ENCODE measurements at places on chromosomes 1 and 21. TPM values are rescaled to one million over a fixed set of nuclear protein-coding genes. Genes with fewer than 3 reads are reported as not detected.

DNA sequence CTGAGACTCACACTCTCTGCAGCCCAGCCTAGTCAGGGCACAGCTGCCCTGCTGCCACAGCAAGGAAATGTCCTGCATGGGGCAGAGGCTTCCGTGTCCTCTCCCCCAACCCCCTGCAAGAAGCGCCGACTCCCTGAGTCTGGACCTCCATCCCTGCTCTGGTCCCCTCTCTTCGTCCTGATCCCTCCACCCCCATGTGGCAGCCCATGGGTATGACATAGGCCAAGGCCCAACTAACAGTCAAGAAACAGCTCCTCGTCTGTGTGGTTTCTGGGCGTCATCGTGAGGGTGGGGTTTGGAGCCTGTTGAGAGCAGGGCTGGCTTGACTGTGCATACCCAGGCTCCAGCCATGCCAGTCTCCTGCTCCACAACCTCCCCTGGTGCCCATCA, 19.5 kb downstream of the FAAH start:
- no peak for DNase-seq

DNA sequence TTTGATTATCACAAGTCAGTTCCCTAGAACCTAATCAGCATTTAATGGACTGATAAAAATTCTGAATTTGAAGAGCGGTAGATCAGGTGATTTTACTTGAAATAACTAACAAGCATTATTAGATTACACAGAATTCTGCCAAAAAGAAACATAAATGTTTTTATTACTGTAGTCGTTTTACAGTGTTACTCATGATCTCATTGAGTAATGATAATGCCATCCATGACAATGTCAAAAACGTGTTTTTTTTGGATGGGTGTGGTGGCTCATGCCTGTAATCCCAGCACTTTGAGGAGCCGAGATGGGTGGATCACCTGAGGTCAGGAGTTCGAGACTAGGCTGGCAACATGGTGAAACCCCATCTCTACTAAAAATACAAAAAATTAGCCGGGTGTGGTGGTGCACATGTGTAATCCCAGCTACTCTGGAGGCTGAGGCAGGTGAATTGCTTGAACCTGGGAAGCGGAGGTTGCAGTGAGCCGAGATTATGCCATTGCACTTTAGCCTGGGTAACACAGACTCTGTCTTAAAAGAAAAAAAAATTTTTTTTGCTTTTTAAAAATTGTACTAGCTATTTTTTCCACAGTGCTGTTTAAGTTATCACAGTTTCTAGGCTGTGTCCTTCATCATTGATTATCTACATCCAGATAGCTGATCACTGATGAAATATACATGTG, 56.6 kb downstream of the LAMC1 start:
- DNase-seq, result no peak

DNA sequence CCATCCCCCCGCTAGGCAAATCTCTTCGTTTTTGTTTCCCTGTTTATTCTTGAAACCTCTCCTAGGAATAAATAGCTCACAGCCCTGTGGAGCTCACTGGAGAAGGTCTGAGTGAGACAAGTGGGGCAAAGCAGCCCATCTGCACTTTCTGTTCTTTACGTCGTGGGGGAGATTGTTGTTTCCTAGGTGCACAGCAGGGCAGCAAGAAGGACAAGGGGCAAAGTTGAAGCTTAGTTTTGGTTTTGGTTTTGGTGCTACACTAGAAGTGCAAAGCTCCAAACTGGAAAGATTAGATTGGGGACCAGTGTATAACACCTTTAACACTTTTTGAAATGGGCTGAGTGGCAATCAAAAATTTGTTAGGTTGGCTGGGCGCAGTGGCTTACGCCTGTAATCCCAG, 76.6 kb downstream of the GPR88 start:
- no peak for DNase-seq

- no peak for DNase-seq
Observed at GRCh38 chr1:75964760-75965408, 32.7 kb upstream of the ASB17 start.

GRCh38 chr1:109619576-109620400, at the start of the genes AMPD2 and GNAT2:
Gene AMPD2 (plus strand): TSS chr1:109619837. CDS start chr1:109621176, 1,339 bp downstream.
Gene GNAT2 (minus strand): TSS chr1:109619616. CDS start chr1:109612870, 6,746 bp downstream.
- DNase-seq, result peak; percentile 90

DNA sequence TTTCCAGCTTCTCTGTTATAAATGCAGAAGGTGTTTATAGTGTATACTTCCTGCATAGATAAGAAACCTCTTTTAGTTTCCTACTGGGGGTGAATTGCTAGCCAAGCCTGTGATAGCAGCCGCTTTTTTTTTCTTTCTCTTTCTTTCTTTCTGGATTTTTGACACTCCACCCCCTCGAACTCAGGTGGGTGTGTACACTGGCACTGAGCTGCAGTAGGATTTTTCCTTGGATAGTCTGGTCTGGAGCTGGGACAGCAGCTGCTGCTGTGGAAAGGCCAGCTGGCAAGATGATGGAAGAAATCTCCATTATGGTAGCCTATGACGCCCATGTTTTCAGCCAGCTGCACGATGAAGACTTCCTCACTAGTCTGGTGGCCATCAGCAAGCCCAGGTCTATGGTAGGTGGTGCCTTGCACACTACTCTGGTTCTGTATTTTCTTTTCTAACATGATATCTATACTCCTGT, 122.5 kb upstream of the CACYBP start:
- DNase-seq, result no peak

GRCh38 chr1:44576456-44577150, 97.7 kb downstream of the TMEM53 start:
- no peak for DNase-seq

DNA sequence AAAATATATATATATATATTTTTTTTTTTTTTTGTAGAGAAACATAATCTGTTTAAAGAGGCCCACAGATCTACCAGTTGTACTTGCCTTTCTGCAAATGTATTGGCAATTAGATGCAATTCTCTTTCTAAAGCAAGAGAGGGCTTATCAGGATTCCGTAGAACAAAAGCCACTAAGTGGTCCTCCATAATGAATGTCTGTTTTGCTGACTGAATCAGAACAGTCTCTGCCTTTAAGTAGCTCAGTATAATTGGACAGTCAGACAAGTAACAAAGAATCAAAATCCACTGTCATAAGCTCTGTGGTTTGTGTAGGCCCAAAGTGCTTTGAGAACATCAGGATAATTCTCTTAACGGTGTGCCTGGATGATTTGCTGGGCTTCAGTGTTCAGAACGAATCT, 17.3 kb downstream of the SARS1 start:
- DNase-seq, result no peak

GRCh38 chr1:246107516-246108277, 399.4 kb downstream of the SMYD3 start:
- DNase-seq, result no peak

- DNase-seq, result no peak
Observed at GRCh38 chr1:219292999-219293398, 119.3 kb downstream of the LYPLAL1 start.

DNA sequence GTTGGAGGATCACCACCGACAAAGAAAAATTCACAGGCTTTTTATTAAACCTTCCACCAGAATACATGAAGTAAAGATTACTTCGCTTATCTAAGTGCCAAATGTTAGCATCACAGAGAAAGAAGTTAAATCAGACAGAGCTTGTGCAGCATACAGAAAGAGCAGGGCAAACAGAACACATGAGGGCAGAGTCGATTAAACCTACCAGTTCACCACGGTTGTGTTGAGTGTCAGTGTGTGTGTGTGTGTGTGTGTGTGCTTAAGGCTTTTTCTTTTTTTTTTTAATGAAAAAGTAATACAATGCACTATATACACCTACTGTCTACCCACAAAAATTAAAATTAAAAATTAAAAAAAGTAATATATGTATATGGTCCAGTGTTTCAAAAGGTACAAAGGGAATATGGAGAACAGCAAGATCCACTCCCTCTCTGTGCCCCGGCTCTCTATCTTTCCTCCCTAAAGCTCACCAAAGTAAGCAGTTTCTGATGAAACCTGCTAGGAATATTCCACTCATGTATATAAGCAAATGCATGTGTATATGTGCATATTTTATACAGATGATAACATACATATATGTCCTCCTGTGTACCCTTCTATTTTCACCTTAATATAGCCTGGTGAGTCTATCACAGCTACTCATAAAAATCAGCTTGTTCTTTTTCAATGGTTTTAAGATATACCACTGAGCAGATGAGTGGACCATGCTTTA, 17.7 kb downstream of the YIPF1 start:
- DNase-seq, result no peak

DNA sequence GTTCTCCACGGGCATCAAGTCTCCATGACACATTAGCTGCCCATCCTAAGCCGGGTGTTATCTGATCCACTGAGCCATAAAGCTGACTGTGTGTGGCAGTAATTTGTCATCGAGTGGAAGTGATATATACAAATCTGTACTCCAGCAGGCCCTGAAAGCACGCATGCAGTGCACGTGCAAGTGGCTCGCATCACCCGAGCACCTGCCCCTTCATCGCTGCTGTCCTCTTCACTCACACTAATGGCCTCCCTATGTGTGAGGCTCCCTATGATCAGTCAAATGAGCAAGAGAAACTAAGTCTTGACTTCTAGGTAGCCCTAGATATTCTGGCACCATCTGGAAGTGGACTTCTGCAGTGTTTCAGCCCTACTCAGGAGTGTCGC, 248.6 kb downstream of the MATN1 start:
- no peak for DNase-seq

DNA sequence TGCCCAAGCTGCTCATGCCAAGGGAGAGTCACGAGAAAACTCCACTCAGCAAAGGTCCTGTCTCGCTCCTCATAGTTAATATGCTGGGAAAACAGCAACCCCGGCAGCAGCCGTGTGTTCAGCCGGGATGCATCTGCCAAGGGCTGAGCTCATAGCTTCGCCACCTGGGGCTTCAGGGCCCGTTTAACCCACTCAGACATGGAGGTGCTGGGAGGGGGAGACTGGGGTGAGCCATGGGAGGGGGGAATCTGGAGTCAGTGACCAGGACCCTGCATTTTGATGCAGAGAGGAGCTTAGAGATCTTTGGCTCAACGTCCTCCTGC, 283.4 kb downstream of the PTPRU start:
- no peak for DNase-seq

GRCh38 chr1:110056285-110056683, 14.2 kb downstream of the ALX3 start:
- no peak for DNase-seq

- DNase-seq, result no peak
Observed at GRCh38 chr1:198228925-198229324, 72.1 kb downstream of the NEK7 start.

- DNase-seq, result no peak
Observed at GRCh38 chr1:67173988-67174387, 7.7 kb downstream of the IL23R start.

DNA sequence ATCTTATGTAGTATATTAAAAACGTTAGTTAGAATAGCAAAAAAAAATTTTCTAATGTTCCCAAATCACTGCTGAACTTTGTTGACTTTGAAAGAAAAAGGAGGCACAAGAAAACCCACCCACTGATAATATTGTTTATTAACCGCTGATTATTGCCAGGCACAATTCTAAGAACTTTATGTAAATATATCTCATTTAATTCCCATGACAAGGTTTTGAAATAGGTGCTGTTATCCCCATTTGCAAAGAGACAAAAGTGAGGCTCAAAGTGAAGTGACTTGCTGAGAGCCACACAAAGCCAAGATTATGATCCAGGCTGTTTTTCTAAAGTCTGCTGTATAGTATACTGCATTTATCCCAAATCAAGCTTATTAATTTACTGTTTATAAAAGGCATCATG, 56.4 kb downstream of the SASS6 start:
- DNase-seq, result no peak

DNA sequence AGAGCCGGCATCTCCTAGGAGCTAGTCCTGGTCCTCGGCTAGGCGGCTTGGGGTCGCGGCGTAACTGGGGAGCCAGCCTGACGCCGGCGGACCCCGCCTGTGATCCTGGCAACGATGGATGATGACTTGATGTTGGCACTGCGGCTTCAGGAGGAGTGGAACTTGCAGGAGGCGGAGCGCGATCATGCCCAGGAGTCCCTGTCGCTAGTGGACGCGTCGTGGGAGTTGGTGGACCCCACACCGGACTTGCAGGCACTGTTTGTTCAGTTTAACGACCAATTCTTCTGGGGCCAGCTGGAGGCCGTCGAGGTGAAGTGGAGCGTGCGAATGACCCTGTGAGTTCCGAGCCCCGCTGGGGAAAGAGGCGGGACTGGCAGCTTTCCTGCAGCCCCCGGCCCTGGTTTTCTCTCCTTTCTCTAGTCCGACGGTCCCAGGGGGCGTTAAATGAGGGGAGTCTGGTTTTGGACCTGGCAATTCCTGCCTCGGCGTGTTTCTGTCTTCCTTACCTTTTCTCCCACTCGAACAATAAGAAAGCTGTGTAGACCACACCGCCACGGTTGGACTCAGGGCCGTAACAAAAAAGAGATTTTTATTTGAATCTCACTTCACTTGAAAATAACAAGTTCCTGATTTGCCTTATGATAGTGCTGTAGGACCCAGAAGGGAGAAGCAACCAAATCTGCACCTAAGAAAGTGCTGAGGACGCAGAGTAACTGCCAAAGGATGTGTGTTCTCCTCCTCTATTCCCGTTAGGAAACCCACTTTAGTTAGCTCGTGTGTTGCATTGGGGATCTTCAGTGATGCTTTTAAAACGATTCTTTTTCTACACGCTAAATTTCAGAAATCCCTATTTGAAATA, at the start of gene SPRTN:
SPRTN (plus strand) TSS at position 24 of the 859 bp plus-strand sequence; CDS start at position 115, 91 bp downstream.
- no peak for DNase-seq

GRCh38 chr1:193412748-193413147, 226.3 kb upstream of the B3GALT2 start:
- no peak for DNase-seq

The LRRC7 gene
- total RNA-seq, result 1.4 TPM

The LCE1D gene
- total RNA-seq, result not detected

The SIPA1L2 gene
- total RNA-seq, result 29.9 TPM

The FMO3 gene
- not detected for total RNA-seq

The TMEM81 gene
- 2.3 TPM for total RNA-seq

The CEP170 gene
- 46.3 TPM for total RNA-seq

Measured in sigmoid colon (tissue), 7 donors.